Activated naive CD8-positive, alpha-beta T cell treated with anti-CD3 and anti-CD28 coated beads, Interleukin-2, amount 10 ng/mL, durations not matched to agents 7 days and 5 days (primary cell): ENCODE measurements at places on chromosomes 11 and 22.

DNA sequence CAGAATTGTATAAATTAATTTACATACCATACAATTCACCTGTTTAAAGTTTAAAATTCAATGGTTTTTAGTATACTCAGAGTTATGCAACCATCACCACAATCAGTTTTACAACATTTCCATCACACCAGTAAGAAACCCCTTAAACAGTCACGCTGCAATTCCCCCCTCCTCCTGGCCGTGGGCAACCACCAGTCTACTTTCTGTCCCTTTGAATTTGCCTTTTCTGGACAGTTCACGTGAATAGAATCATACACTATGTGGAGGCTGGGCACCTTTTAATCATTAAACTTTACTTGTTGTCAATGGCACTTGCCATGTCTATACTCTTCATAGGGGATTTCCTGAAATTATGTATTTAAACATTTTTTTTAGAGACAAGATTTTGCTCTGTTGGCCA, 20.1 kb upstream of the SWAP70 start:
- no peak for DNase-seq

- DNase-seq, result no peak
These were observed 25.8 kb downstream of the LRP5 start for GRCh38 chr11:68338051-68338780.

- DNase-seq, result no peak
These were observed 4.0 kb upstream of the CYTH4 start for GRCh38 chr22:37278261-37278660.

GRCh38 chr11:131598305-131598704, 227.9 kb downstream of the NTM start:
- no peak for DNase-seq

- DNase-seq, result peak; percentile 32
These were observed 679 bp upstream of the SSH3 start for GRCh38 chr11:67302571-67303131.

DNA sequence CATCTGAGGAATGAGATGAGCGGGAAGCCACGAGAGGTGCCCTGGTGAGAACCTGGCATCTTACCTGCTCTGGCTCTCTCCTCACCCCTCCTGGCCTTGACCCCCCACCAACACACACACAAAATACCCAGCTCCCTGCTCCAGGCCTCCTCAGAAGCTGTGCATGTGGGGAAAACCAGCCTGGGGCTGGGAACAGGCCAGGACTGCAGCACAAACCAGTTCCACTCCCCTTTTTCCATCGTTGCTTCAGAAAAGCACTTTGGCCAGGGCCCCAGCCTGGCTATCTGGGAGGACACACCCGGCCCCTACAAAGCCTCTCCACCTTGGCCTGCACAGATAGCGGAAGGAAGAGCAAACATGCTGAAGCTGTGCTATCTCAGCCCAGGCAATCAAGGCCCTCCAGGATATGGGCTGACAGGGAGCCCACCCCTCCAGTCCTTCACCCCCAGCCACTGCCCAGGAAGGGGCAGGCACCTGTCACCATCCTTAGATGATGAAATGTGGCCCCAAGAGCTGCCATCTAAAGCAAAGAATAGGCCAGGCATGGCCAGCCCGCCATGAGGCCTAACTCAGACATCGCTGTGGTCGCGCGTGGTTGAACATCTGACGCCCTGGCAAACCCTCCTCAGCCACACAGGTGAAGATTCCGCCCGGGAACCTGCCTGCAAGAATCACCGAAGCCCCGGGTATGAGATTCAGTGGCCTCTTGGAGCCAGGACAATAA, 35.4 kb downstream of the PISD start:
- DNase-seq, result no peak

GRCh38 chr11:47398551-47398950, 9.8 kb upstream of the SLC39A13 start:
- DNase-seq, result no peak

- no peak for DNase-seq
These were observed 893.9 kb downstream of the OPCML start for GRCh38 chr11:132638423-132638822.

GRCh38 chr22:37894939-37895670, 11.0 kb upstream of the MICALL1 start:
- no peak for DNase-seq

GRCh38 chr22:48576333-48577013, 1251.2 kb downstream of the BRD1 start:
- peak; percentile 46 for DNase-seq

GRCh38 chr11:126115816-126116331, 53.2 kb upstream of the CDON start:
- DNase-seq, result no peak

- no peak for DNase-seq
These were observed 13.7 kb upstream of the GNB1L start for GRCh38 chr22:19868333-19868732.

DNA sequence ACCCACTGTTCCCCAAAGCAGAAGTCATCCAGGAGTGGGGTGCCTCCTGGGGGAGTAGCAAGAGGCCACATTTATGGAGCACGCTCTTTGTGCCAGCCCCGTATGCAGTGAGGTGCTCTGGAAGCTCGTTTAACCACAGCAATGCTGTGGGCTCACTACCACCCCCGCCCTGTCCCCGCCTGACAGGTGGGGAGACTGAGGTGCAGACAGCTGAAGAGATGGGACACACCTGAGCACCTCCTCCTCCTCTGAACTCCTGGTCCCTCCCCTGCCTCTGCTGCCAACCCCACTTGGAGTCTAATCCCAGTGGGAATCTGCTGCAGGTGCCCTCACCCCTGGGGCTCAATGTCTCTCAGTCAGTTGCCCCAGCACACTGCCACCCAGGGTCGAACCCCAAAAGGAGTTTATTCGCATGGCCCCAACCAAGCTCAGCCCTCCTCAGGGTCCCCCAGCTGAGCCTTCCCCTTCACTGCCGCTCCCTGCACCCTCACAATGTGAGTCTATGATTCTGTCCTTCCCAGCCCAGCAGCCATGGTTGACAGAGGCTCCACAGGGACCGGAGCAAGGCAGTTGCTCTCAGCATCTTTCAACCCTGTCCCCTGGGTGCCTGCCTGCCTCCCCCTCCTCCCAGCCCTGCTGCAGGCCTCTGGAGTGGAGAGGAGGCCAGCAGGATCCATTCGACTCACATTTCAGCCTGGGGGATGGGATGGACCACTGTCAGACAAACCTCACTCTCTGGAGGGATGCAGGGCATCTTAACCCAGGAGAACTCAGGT, 13.3 kb upstream of the BCR start:
- no peak for DNase-seq

- DNase-seq, result no peak
These were observed 7.8 kb downstream of the MS4A12 start for GRCh38 chr11:60500276-60500910.

DNA sequence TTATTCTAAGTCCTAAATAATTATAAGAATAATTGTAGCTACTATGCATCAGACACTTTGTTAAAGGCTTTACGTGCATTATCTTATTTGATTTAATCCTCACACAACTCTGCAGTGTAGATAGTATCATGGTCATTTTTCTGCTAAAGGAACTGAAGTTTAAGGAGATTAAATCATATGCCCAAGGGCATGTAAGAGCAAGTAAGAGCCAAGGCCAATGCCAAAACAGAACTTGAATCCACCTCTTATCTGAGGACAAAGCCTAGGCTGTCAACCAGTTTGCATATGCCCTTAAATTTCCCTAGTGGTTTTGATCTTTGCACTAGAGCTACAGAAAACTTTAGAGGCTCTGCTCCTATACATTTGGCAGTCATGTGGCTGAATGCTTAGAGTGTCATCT, 65.6 kb upstream of the OR5AK2 start:
- DNase-seq, result no peak

- DNase-seq, result no peak
These were observed 246.8 kb upstream of the KIRREL3 start for GRCh38 chr11:127247261-127247851.

DNA sequence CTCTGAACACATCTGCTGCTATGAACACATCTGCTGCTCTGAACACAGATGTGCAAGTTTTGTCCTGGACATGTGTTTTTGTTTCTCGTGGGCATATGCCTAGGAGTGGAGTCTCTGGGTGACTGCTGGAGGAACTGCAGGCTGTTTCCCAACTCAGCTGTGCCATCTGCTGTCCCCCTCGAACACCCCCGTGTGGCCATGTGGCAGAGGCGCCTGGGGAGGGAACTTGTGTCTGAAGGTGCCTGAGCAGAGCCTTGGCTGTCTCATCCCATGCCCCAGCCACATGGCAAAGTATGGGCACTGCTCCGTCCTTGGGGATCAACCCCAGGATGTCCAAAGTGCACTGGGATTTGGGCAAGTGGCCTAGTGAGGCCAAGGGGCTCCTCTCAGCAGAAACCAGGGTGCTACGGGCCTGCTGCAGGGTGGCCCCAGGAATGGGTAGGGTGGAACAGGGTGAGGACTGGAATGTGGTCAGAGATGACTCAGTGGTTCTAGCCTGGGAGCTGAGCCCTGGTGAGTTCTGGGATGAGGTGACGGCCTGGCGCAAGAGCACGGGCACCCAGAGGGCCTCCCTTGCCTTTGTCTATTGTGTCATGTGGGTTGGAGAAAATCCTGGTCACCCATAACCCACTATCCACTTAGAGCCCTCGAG, 14.7 kb downstream of the GATD1 start:
- no peak for DNase-seq

GRCh38 chr22:19798891-19799293, 38.3 kb downstream of the TBX1 start:
- no peak for DNase-seq

DNA sequence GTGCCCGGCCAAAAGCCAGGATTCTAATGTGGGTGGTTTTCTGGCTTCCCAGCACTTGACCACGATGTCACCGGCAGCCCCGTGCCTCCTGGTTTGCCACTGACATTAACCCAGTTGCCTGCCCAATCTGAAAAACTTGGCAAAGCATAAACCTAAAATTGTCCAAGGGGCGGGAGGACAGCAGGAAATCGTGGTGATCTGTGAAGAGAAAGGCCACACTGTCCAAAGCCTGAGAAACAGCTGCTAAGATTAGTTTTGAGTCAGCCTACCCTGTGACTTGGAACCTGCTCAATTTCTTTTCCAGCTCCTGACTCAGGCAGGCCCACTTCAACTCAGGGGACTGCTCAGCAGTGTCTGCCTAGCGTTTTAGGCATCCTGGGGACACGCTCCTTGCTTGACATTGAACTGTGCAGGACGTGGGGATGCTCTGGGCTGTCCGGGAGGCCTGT, 8.2 kb upstream of the F2 start:
- no peak for DNase-seq

DNA sequence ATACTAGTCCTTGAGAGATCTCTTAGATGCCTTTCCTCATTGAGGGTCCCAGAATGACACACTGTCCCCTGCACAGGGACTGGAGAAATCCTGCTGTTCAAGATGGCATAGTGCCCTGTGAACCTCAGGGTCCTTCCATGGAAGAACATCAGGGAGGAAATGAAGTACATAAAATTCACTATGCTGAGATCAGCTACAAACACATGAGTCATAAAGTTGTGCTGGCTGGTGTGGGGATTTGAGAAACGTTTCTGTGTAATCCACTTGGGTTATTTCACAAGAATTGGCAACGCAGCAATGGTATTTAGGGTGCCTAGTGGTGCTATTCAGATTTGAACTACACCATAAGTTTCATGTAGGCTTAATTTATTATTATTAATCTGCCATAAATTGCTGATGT, 174.4 kb downstream of the MAML2 start:
- no peak for DNase-seq

- DNase-seq, result no peak
These were observed 2.5 kb upstream of the YPEL1 start for GRCh38 chr22:21738081-21738480.

- DNase-seq, result no peak
These were observed 1179.0 kb downstream of the LRRC4C start for GRCh38 chr11:40280159-40281051.
